Activated T-cell treated with anti-CD3 and anti-CD28 coated beads for 24 hours (primary cell): ENCODE measurements at places on chromosomes 3 and 15.

DNA sequence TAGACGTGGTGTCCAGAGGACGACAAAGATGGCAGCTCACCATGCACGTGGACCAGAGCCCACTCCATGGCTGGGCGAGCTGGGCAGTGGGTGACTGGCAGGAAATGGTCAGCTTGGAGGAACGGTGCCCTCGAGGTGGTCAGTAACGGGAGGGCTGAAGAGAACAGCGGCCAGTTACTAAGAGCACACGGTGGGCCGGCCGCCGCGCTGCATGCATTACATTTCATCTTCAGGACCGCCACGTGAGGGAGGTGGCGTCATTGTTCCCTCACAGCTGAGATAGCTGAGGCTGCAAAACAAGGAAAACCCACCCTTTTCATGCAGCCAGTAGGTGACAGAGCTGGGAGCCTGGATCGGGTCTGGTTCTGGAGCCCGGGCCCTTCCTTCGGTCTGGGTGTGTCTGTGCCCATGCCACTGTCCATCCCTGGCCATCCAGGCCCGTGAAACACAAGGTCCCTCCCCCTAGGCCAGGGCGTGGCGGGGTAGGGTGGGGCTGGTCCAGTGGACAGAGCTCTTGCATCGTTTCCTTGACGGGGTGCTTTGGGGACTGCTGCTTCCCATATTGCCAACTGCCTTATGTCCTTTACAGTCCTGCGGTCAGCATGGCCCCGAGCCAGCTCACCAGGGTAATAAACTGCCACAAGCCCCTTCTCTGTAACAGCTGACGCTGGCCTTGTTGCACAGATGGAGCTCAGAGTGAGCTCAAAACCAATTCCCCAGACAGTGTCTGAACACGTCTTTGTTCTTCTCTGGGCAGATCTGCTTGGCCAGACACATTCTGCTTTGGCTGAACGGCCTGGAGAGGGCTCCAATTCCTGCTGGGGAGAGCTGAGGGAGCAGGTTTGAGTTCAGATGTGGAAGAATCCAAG, 51.8 kb downstream of the RGMA start:
- no peak for DNase-seq

DNA sequence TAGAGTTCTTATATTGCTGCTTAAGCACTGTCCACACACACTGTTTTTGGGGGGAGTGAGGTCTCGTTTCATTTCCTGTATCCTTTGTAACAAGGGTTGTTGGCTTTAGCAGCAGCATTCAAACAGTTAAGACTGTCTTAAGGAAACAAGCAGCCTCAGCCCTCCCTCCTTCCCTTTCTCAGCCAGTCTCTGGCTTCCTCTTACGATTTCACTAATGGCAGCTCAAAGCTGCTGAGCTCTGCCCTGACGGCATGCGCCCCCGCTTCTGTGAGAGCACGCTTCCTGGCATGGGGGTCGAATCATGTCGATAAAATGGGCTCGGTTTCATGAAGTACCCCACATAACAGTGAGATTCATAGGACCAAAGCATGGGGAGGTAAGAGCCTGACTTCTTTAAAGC, 105.0 kb downstream of the KLHL25 start:
- no peak for DNase-seq

DNA sequence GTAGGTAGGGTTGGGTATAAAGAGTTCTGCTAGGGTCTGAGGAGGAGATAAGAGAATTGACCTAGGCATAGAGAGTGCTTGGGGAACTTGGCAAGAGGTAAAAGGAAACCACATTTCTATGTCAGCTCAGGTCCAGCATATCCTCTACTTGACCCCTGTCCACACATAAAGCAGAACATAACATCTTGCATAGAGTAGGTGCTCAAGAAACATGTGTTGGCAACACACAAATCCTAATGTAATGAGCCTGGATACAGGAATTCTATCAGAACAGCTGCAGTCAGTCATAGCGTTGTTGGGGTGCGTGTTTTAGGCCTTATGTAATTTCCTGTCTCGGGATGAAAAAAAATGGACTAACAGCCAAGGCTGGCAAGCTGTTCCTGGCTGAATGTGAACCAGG, 35.0 kb upstream of the PLCL2 start:
- no peak for DNase-seq

- DNase-seq: no peak
Measured at GRCh38 chr3:78994174-78995027, 773.4 kb downstream of the ROBO1 start.

DNA sequence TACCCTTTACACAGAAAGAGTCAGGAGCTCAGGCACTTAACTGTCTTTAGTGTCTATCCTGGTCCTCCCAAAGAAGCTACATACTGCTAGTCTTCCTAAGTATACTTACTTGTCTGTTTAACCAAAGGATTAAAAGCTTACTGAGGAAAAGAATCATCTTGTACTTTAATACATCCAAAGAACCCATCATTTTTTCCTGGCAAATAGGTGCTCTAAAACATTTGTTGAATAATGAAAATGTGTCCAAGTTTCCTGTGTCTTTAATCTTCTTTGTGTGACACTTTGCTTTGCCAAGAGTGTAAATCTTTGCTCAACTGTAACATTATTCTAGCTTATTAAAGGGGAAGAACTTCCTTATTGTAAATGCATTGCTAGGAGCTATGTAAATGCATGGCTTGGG, 519.2 kb downstream of the OTOL1 start:
- no peak for DNase-seq

GRCh38 chr3:71579326-71579934, 4.1 kb downstream of the FOXP1 start:
- DNase-seq: no peak

DNA sequence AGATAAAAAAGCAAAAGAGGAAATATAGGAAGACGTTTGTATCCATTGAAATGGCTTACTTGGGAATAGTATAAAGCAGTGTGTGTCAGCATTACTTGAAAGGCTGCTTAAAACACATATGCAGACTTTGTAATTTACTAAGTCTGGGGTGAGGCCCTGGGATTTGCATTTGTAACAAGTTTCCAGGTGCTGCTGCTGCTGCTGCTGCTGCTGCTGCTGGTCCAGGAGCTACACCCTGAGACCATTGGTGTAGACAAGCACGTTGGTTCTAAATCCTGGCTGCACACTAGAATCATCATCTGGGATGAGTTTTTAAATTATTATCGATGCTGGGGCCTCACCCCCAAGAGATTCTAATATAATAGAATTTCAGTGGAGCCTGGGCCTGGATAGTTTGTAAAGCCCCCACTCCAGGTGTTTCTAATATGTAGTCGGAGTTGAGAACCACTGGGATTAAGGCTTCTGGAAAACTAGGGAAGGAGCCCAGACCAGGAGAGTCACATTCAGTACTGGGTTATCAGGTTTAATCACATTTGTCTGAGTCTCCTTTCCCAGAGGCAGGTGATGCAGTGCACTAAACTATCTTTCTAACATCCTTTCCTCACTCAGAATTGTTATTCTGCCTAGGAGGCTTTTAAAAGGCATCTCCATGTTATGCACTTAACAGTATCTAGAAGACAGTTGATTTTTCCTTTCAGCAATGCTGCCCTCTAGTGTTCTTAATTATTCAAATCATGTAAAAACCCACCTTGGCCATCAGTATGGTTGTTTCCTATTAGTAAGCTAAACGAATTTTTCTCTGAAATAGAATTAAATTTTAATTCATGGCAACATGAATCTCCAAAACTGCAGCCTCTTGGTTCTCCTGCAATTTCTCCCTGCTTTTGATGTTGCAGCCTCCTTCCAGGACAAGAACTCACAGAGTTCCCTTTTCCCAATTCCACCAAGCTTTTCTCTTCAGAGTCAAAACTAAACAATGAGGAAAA, 45.4 kb downstream of the SSR3 start:
- DNase-seq: no peak

GRCh38 chr15:74127954-74128784, 2.2 kb upstream of the ISLR2 start:
- DNase-seq: no peak

DNA sequence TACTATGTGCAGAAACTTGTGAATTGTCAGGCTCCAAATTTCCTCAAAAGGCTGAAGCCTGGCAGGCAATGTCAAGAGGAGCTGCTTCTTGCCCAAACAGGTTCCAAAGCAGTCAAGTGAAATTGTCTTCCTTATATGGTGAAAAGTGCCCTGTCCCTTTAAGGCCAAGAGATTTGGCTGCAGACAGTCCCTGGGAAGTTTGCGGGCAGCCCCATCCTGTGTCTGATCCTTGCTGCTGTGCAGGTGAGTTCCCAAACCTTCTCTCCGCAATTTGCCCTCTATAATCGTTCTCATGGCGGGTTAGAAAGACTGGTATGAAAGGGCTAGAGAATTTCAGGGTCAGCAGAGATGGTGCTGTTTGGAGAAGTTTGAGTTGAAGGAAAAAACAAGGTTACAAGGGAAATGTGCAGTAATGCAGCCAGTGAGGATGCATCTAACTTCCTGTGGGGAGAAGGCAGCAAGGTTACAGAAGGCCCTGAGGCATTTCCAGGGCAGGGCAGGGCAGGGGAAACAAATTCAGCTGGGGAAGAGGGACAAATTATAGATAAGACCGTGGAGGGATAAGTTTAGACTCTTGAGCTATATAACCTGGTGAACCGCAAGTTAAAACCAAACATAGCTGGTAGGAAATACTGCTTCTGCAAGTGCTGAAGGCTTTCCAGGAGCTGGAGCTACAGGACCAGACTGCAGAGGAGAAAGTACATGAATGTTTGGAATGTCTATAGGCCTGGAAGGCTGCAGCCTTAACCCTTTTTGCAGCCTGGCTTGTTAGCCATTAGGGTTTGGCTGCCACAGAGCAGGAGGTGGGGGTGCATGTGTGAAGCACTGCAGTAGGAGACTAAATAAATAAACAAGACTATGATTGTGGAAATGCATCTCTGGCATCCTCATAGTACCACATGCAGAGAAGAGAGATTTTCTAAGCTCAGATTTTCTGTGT, 256.2 kb upstream of the IL12A start:
- DNase-seq: no peak

- DNase-seq: no peak
Measured at GRCh38 chr3:110887176-110887575, 184.4 kb upstream of the NECTIN3 start.

DNA sequence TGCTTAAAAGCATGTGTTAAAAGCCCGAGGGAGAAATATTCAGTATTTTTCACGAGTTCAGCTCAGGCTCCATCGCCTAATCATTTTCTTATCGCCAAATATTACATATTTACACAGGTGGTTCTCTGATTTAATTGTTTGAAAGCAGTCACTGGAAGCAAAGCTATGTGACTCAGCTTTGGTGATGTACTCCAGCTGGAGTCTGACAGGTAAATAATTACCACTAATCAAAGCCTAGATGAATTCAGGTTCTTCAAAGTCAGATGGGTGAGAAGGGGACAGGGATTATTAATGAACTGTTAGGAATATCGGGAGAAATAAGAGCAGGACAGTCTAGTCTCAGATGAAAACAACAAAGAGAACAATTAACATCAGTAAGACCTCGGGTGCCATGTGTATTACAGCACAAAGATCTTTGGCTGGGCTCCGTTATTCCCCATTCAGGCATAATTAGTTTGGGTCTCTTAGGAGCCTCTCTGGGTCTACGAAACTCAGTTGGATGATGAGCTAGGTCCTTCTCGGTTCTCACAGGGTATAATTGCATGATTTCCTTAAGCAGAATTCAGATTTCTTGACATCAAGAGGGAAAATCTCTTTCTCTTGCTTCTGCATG, 331.7 kb upstream of the ADAMTS9 start:
- no peak for DNase-seq

- no peak for DNase-seq
Measured at GRCh38 chr3:38235466-38235865, 30.1 kb upstream of the SLC22A13 start.

DNA sequence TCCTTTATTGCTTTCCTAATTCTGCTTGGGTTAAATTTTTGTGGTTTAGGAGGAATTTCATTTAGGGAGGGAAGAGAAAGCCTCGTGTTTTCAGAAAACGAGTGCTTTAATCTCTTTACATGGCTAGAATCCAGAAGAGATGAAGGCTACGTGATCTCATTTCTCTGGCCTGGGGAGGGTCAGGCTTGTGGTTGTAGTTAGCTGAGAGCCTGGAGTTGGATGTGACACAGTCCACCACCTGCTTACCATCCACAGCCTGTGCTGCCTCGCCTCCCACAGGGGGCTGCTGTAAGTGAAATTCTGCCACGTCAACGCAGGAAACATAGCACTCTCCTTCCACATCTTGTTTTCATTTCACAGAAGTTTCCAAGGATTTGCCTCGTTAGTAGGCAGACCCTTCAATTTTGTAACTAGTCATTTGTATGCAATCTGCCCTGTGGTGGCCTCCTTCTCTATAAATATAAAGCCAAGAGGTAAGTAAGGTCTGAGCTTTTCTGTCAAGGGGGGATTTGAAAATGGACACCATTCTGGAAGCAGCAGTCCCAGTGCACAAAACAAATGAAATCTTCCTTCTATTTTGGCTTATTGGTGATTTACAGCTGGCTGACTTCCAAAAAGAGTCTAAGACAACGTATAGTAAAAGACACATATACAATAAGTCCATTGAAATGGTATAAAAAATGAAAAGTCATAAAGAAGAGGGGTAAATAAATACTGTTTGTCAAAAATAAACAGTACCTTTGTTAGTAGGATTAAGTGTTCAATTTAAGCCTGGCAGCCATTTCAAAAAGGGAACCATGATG, 3.4 kb downstream of the GXYLT2 start:
- DNase-seq: no peak

DNA sequence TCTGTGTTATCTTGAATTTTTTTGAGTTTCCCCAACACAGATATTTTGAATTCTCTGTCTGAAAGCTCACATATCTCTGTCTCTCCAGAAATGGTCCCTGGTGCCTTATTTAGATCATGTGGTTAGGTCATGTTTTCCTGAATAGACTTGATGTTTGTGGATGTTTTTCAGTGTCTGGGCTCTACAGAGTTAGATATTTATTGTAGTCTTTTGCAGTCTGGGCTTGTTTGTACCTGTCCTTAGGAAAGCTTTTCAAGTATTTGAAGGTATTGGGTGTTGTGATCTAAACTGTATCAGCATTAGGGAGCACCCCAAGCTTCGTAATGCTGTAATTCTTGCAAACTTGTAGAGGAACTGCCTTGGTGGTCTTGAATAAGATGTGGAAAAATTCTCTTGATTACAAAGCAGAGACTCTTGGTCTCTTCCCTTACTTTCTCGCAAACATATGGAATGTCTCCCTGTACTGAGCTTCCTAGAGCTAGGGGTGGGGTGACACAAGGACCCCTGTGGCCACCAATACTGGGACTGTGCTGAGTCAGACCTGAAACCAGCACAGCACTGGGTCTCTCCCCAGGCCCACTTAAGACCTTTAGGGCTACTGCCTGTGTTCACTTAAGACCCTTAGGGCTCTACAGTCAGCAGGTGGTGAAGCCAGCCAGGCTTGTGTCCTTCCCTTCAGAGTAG, 26.5 kb downstream of the TM4SF18 start:
- no peak for DNase-seq

DNA sequence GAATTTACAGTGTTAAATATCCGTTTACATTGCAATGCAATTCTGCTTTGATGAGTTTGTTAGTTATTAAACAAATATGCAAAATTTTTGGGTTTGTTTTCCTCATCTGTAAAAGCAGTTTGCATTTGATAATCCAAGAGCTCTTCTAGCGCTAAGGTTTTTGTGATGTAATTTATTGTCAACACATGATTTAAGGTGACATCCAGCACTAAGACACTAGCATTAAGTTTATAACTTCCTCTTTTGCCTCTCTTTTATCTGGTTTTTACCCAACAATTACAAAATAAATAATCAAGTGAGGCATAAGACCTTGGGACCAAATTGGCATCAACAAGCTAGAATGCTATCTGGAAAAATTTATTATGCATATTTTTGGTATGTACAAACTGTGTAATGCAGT, 969 bp upstream of the DNAJC19 start:
- DNase-seq: no peak
